Esophagus muscularis mucosa (tissue), 4 donors: ENCODE measurements at places on chromosomes 6 and 20. TPM values are rescaled to one million over a fixed set of nuclear protein-coding genes. Genes with fewer than 3 reads are reported as not detected.
A peak's percentile ranks its signal among the peaks of the same experiment; 100 is the strongest.

LAMP5 gene
- total RNA-seq = not detected

EYA4 gene
- total RNA-seq = 3.3 TPM

FAM83B gene
- not detected for total RNA-seq

SLC32A1 gene
- total RNA-seq = not detected

CRIP3 gene
- not detected for total RNA-seq

BMP2 gene
- 5.8 TPM for total RNA-seq

SNAP91 gene
- 7.1 TPM for total RNA-seq

RNGTT gene
- 13.9 TPM for total RNA-seq

- DNase-seq = no peak
Observed at GRCh38 chr20:13120471-13120870, 100.6 kb upstream of the ISM1 start.

- DNase-seq = no peak
Observed at GRCh38 chr6:111623046-111623718, 17.5 kb upstream of the TRAF3IP2 start.

- DNase-seq = no peak
Observed at GRCh38 chr6:115908906-115909559, 151.7 kb downstream of the FRK start.

- no peak for DNase-seq
Observed at GRCh38 chr6:141734071-141734840, 398.5 kb upstream of the GJE1 start.

GRCh38 chr6:80223743-80224212 lies 117.3 kb downstream of the BCKDHB start:
- no peak for DNase-seq

DNA sequence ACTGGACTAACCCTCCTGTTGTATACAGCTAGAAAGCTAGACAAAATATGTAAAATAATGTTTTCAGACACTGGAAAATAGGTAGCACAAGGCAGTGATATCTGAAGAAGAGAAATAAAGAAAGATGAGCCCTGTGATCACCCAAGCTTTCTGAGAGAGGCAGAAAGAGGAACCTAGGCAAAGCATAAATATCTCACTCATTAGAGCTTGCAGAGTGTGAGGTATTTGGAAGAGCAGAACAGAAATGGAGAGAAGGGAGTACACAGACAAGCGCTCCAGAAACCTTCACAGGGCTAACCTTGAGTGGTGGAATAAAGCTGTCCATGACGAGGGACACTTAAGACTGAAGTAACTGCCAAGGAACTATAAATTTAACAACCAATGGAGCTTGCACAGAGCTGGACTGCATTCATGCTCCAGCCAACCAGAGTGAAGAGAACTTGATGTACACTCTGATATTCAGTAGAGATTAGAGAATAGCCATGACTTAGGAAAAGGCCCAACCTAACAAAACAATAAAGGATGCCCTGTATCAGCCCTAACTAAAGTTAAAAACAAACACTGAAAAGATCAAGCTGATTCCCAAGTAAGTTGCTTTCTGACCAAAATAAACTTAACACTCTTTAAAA lies 280.9 kb upstream of the STXBP5 start:
- no peak for DNase-seq

DNA sequence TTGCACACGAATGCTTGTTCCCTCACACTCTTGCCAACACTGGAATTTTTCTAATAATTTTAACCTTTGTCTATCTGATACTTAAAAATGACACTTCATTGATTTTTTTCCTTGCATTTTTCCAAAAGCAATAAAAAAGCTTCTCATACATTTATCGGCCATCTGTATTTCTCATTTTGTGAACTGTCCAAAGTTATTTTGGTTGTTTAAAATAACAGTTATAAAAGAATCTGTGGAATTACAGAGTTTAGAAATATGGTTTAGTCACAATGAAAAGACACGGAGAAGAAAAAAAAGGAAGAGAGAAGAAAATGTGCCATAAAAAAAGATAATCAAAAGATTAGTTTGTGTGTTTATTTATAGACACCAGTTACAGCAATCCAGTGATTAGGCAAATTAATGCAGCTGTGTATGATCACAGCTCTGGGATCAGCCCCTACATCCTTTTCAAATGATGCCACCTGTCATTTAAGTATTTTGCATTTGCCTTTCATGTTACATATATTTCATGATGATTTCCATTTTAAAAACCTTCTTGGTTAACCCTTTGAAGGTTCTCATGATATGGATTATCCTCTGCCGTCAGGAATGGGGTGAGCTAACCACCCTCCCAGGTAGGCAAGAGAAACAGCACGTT lies 171.7 kb downstream of the BACH2 start:
- DNase-seq = no peak

GRCh38 chr20:57546956-57547649 lies 13.8 kb upstream of the PCK1 start:
- DNase-seq = no peak

DNA sequence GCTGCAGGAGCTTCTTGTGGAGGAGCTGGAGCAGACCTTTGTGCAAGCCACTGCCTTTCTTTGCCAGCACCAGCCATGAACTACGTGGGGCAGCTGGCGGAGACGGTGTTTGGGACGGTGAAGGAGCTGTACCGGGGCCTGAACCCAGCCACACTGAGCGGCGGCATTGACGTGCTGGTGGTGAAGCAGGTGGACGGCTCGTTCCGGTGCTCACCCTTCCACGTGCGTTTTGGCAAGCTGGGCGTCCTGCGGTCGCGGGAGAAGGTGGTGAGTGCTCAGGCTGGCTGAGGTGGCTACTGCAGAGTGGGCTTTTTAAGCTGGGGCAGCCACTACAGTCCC lies 5.1 kb downstream of the LPIN3 start:
- DNase-seq = no peak

DNA sequence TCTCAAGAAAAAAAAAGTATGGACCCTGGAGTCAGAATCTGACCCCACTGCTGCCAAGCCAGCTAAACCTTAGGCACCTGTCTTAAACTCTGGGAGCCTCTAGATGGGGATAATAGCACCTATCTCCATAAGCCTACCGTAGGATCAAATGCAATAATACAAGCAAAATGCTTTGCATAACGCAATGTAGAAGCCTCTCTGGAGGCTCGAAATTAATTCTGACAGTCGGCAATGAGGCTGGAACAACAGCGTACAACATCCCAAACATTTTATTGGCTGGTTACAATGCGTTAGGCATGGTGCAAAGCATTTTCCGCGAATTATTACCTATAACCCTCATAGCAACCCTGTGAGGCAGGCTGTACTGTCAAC lies 521 bp downstream of the CDK5RAP1 start:
- DNase-seq = no peak

GRCh38 chr6:136723780-136724179 lies 68.5 kb downstream of the MAP3K5 start:
- DNase-seq = no peak

DNA sequence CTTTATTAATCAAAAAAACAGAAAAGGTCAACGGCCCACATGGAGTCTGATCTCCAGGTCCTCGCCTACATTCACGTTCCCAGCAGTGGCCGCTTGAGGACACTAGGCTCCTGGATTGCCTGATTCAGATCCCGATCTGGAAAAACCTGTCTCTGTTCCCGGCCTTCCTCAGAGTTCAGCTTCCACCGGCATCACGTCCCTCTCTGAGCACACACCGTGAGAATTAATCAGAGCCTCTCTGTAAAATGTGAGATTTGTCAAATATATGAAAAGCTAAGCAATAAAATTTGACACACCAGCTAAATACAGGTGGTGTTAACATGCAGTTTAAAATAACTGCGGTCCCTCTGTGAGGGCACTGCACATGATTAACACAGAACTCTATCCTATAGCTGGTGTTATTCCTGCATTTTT lies 122.8 kb upstream of the COL21A1 start:
- no peak for DNase-seq

- DNase-seq = no peak
Observed at GRCh38 chr6:700490-700889, 7.6 kb upstream of the EXOC2 start.

DNA sequence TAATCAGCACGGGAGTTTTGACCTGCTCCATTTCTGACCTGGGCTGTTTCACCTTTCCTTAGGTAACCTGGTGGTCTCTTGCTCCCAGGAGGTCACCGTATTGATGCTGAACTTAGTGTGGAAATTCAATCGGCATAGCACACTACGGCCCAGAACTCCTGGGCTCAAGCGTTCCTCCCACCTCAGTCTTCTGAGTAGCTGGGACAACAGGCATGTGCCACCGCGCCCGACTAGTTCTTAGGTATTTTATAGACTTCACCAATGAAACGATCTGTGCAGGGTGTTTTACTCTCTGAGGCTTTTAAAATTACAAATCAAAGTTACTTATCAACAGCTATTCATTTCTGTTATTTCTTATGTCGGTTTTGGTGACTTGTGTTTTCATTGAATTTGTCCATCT lies 42.1 kb downstream of the ATG5 start:
- DNase-seq = no peak

GRCh38 chr20:25084626-25085187 lies 2.8 kb upstream of the VSX1 start:
- no peak for DNase-seq

DNA sequence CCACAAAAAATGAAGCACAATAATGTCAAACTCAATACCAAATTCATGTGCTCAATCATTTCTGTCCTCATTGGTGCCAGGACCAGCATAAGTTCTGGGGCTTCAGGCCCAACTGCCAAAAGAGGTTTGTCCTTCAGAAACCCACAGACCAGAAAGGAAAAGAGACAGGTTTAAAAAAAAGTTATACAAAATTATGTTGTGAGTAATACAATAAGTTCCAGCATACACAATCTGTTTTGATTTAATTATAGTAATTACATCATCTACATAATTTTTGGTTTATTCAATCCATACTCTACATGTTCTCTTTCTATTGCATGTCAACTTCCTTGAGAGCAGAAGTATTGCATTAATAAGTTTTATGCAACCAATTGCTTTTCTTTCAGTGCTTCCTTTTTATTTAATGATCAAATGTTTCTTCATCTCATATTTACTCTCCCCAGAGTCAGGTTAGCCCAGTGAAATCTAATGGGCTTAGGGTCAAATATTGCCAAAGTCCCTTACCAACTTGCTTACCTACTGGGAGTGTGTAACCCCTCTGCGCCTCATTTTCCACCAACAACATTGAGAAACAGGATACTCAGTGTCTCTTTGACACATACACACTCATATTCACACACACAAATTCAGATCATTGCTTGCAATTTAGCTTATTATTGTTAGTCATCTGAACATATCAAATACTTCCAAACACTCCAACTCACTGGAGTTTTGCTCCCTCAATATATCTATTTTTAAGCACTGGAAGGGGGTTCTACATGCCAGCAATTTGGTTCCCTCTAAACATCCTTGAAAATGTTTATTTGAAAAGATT lies 424.4 kb upstream of the MARCKS start:
- DNase-seq = no peak

- DNase-seq = peak; percentile 68
Observed at GRCh38 chr6:169099411-169100202, 154.0 kb downstream of the THBS2 start.

DNA sequence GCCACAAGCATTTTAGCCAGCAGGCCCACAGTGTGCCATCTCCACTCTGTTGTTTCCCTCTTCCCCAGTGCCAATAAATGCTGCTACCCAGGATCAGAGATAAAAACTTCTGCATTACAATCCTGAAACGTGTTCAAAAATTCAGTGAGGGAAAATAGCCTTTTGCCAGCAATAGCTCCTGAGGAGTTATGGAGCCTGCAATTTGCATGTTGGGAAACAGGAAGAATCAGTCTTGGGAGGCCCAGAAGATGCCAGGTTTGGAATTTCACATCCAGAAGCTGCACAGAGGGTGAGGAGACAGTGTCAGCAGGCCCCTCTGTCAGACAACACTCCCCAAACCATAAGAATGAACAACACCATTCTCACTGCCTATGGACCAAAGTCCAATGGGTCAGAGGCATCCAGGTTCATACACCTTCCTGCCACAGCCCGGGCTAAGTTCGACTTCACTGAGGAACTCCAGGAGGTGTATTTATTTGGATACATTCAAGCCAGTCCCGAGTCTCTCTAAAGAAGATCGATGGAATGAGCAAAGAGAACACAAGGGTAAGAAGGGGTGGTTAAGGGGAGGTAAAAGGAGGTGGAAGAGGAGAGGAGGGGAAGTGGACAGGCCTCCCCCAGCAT lies 20.8 kb downstream of the RRBP1 start:
- no peak for DNase-seq

GRCh38 chr6:134826889-134827737 lies 122.8 kb downstream of the ALDH8A1 start:
- DNase-seq = no peak

DNA sequence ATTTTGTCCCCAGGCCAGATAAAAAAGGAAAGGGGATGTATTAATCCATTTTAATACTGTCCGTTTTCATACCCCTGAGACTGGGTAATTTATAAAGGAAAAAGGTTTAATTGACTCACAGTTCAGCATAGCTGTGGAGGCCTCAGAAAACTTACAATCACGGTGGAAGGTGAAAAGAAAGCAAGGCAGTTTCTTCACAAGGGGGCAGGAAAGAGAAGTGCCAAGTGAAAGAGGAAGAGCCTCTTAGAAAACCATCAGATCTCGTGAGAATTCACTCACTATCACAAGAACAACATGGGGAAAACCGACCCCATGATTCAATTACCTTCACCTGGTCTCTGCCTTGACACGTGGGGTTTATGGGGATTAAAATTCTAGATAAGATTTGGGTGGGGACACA lies 152.5 kb downstream of the IBTK start:
- no peak for DNase-seq

DNA sequence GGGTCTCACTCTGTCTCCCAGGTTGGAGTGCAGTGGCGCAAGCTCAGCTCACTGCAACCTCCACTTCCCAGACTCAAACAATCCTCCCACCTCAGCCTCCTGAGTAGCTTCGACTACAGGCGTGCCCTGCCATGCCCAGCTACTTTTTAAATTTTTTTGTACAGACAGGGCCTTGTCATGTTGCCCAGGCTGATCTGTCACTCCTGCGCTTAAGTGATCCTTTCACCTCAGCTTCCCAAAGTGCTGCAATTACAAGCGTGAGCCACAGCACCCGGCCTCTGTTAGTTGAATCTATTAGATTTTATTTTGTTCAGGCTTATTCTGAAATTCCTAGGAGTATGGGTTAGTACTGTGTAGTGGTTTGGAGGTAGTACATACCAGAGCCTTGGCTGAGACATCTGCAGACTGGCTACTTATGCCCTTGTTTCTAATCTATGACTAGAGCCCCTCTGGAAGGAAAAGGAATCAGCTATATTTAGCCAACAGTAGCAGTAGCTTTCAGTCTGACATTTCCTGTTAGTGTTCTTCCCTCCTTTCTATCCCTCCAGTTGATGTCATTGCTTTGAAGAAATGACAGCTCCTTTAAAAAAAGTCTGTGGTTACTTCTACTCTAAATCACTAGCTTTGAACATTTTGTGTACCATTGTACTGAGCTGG lies 74.4 kb downstream of the ITCH start:
- no peak for DNase-seq

DNA sequence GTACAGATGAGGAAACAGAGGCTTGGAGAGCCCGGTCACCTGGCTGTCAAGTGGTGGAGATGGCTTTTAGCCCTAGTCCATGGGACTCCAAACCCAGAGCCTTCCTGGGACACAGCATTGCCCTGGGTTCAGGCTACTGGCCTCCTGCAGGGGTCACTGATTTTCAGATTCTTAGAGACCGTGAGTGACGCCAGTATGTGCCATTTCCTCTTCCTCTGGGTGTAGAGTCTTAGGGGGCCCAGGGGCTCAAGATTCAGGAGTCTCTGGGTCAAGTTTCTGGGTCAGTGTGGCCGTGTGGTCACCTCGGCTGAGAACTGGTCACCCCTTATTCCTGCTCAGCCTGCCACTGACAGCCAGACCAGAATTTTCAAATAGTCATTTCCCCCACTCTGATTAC lies 574 bp downstream of the ARHGAP40 start:
- no peak for DNase-seq
